ENCODE measurements at places on chromosomes 4 and X.

GRCh38 chrX:111339212-111339611, 68.9 kb upstream of the CAPN6 start:
- no peak for DNase-seq

- no peak for DNase-seq
Observed at GRCh38 chrX:17081968-17082367, 135.5 kb downstream of the REPS2 start.

- DNase-seq: no peak
Observed at GRCh38 chr4:14018191-14018853, 390.8 kb upstream of the BOD1L1 start.

DNA sequence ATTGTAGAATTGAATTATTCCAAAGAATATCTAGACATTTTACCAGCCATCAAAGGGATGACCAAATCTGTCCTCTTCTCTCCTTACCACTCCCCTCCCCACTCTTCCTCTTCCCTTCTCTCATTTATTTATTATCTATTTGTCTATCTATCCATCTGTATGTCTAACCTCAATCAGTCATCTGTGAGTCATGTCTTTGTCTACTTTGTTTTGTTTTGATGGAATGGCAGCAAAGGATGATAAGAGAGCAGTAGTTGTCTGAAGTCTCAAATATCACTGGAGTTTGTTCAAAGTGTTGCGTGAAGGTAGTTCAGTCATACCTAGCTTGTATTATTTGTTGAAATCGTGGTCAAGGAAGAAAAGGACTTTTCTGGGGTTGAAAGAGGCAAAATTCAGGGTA, 34.7 kb upstream of the PGRMC2 start:
- no peak for DNase-seq

GRCh38 chr4:26271703-26272102, 49.1 kb upstream of the RBPJ start:
- DNase-seq: no peak

- no peak for DNase-seq
Observed at GRCh38 chrX:120020305-120020704, 57.2 kb downstream of the RHOXF2B start.

- no peak for DNase-seq
Observed at GRCh38 chrX:120790118-120790517, 85.5 kb downstream of the CT47B1 start.

GRCh38 chr4:43089730-43090129, 197.2 kb downstream of the GRXCR1 start:
- DNase-seq: no peak

DNA sequence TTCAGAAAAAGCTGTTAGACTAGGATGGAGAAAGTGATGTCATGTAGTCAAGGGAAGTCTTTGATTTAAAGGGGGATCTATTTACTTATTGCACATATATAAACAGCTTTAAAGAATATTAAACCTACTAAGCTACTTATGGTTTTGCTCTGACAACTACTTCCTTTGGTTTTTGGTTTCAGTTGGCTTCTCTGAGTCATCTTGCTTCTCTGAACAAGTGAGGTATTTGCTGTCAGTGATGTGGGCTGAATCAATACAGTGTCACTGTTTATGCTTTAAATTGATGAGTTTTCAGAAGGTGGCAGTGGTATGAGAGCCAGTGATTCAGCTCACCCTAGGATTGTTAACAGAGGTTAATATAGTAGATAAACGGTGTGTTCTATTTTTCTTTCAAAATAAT, 75.1 kb downstream of the CEP44 start:
- DNase-seq: no peak

DNA sequence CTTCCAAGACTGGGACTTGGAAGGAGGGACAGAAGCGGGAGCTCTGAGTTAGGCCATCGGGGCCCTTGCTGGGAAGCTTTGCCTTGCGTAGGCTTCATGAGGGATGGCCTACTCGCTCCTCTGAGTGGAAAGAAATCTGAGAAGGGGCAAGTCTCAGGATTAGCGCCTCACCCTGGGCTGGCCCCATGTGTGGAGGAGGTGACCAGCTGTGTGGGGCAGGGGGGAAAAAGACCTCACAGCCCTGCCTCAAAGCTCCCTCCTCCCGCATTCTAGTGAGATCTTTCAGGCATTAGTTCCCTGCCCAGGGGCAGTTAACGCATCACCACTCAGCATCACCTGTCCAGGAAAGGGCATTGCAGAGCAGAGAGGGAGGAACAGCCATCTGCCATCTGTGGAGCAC, 156.1 kb downstream of the ENPP6 start:
- no peak for DNase-seq

GRCh38 chrX:134868771-134869495, 121.9 kb upstream of the SMIM10 start:
- no peak for DNase-seq

DNA sequence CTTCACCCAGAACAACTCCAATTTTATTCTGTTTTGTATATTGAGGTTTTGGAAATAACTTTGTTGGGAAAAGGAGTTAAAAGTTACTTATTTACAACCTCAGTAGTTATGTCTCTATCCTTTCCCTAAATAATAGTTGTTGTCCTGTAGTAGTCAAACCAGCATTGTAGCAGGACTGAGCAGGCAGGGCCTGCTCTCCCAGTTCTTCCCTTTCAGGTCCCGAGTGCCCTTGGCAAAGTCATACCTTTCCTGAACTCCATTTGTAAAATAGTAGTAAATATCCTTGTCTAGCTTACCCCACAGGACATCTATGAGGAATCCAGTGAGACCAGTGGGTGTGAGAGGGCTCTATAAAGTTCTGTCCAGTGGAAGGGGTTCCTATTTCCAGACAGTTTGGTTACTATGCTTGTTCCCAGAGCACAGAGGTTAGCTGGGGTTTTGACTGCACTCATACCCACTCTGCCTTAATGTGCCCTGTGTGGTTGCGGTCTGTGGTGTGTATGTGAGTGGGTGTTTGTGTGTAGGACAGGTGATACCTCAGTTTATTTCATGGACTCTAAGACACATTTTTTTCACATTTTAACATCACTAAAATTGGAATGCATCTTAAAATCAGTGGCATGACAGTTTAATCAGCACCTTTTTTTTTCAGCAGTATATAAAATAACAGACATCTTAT, 136.3 kb downstream of the AMMECR1 start:
- DNase-seq: no peak

- DNase-seq: peak; percentile 11
Observed at GRCh38 chrX:107672955-107673378, 44.7 kb downstream of the PRPS1 start.

DNA sequence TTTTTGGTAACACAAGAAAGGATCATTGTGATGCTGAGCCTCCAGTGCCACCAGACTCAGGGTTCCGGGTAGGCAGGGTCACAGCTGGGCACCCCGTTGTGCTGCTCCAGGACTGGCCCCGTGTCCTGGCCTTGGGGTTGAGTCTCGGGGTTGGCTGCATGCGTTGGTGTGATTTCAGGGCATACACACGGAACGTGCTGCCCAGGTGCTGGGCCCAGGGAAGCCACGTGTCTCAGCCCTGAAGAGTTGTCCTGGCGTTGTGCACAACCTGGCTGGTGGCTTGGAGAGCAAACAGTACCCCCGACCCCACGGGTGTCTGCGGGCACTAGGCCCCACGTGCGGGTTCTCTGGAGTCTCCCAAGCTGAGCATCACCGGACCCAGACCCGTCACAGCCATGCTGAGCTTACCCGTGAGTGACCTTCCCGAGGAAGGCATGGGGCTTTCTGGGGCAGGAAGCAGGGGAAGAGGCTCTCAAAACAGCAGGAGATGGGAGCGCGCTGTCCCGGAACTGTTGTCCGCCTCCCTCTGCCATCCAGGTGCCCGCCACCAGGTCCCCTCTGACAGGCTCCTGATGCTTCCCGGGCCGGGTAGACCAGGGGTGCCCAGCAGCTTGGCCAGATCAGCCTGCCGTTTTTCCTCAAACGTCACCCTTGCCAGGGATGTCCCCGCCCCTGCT, 66.1 kb upstream of the ENPP6 start:
- DNase-seq: no peak

- no peak for DNase-seq
Observed at GRCh38 chr4:143667461-143667860, 33.0 kb downstream of the FREM3 start.

GRCh38 chr4:30953799-30954198, 233.6 kb downstream of the PCDH7 start:
- DNase-seq: no peak

GRCh38 chrX:142201113-142201512, 4.0 kb downstream of the MAGEC2 start:
- no peak for DNase-seq

DNA sequence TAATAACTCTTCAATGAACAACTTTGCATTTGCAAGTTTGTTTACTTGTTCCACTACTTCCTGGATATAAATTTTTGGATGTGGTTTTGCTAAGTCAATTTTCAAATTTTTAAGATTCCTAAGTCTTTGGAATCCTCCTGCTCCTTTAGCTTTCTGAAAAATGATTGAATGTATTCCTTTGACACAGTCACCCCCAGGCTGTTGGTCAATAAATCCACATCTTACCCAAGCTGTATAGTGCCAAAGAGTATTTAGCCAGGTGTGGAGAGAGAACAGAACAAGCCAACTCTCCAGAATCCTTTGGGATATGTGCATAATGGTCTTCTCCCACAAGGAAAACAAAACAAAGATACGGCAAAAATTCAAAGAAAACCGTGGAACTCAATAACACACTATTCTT, 56.9 kb upstream of the INTU start:
- no peak for DNase-seq

- DNase-seq: no peak
Observed at GRCh38 chr4:162645381-162645780, 481.6 kb upstream of the FSTL5 start.

GRCh38 chr4:30716681-30717207, 3.4 kb upstream of the PCDH7 start:
- DNase-seq: no peak

DNA sequence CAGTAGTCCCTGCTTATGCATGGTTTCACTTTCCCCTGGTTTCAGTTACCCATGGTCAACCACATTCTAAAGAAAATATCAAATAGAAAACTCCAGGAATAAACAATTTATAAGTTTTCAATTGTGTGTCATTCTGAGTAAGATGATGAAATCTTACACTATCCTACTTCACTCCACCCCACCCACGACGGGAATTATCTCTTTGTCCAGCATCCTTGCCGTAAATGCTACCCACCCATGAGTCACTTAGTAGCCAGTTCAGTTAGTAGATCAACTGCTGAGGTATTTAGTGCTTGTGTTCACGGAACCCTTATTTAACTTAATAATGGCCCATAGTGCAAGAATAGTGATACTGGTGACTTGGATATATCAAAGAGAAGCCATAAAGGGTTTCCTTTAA, 91.4 kb downstream of the KLHL13 start:
- DNase-seq: no peak

DNA sequence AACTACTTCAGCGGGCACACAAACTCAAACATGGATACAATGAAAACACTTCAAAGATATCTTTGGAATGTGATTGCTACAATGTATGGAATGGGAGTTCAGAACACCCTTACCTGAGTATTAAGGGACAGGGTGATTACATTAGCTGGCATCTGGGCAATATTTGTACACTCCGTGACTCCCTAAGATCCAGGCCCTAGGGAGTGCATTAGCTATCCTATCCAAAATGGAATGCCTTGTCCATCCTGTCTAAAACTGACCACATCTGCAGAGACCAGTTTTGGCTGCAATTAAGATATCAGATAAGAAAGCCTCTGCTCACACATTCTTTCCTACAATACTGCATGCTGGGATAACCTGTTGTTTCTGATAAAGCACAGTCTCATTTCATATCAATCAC, 176.6 kb upstream of the EMCN start:
- no peak for DNase-seq

- DNase-seq: no peak
Observed at GRCh38 chrX:38847206-38847902, 46.1 kb downstream of the MID1IP1 start.

- no peak for DNase-seq
Observed at GRCh38 chr4:158192439-158193158, 17.7 kb upstream of the TMEM144 start.

GRCh38 chrX:20952180-20952579, 422.0 kb upstream of the CNKSR2 start:
- DNase-seq: no peak

GRCh38 chr4:104490096-104490769, 4.5 kb downstream of the CXXC4 start:
- DNase-seq: no peak

DNA sequence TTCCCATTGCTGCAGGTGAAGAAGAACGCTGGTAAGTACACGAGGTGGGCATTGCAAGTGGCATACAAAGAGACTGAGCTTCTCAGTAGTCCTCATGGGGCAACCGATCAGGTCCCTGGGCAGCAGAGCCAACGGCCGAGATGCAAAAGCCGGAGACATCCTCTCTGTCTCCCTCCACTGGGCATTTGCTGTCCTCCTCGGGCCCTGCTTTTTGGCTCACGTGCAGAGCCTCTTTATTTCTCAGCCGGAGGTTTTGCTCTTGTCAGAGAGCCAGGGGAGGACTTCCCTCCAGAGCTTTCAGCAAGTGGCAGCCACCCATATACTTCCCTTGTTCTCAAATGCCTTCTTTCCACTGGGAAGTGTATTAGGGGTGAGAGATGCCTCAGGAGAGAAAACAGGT, 18.0 kb downstream of the STARD8 start:
- DNase-seq: no peak

GRCh38 chr4:118915468-118915867, 26.8 kb downstream of the SYNPO2 start:
- DNase-seq: no peak

GRCh38 chr4:157013656-157014055, 42.1 kb upstream of the PDGFC start:
- DNase-seq: no peak

DNA sequence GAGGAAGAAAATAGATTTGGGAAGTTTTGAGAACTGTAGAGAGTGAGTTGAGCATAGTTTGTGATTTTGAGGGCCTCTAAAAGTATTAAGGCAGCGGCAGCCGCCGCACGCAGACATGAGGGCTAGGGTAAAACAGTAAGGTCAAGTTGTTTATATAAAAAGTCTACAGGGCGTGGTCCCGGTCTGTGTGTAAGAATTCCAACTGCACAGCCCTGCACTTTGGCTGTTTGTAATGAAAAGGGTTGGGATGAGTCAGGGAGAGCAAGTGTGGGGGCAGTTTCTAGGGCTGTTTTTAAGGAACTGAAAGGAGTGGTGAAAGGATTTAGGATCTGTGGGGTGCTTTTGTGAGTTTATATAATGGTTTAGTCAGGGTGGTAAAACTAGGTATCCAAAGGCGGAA, 55.0 kb downstream of the BEX3 start:
- DNase-seq: no peak

DNA sequence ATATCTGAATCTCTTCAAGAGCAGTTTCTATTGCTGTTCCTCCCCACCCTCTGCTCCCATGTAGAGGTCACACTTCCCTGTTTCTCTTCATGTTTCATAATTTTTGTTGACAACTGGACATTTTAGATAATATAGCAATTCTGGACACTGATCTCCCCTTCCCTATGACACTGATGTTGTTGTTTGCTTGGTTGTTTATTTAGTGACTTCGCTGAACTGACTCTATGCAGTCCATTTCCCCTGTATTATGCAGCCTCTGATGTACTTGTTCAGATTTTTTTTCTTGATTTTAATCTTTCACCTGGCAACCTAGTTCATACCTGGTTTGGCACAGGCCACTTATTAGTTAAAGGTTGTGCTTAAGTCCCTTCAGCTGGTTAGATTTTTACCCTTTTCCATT, 29.2 kb downstream of the CLDN2 start:
- no peak for DNase-seq

- no peak for DNase-seq
Observed at GRCh38 chrX:148917441-148917840, 417.0 kb downstream of the AFF2 start.

GRCh38 chrX:38694394-38694793, 106.9 kb upstream of the MID1IP1 start:
- DNase-seq: no peak

GRCh38 chr4:157052429-157053040, 23.4 kb upstream of the GLRB start:
- DNase-seq: no peak
